Neural crest cell (in vitro differentiated cells): ENCODE measurements at places on chromosomes 4 and X. TPM values are rescaled to one million over a fixed set of nuclear protein-coding genes. Genes with fewer than 3 reads are reported as not detected.

Gene EVC
- 24.4 and 26.1 TPM in 2 replicates for total RNA-seq

- no peak for DNase-seq
- no peaks in the 10 kb centered on the region for H3K27me3 ChIP-seq
- no peak overlapping the region for H3K27ac ChIP-seq
- H3K4me1 ChIP-seq: peaks cover 30% of the 10 kb centered on the region
Observed at GRCh38 chr4:186651624-186652023, 72.0 kb downstream of the FAT1 start.

Gene MAGEC2
- not detected in 2 replicates for total RNA-seq

DNA sequence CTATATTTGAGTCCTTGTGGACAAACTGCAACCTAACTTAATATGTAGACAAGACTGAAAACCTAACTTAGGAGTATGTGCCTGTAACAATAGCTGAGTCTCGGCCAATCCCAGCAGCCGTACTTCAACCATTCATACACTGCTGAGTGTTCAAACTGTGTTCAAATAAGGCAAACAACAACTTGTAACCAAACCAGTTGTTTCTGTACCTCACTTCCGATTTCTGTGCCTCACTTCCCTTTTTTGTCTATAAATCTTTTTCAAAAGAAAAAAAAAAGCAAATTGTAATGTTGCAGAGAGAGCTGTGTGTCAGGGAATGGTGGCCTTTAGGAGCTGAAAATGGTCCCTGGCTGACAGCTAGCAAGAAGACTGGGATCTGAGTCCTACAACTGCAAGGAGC, 46.0 kb downstream of the GEMIN8 start:
- no peaks in the 10 kb centered on the region for H3K27me3 ChIP-seq
- H3K4me3 ChIP-seq: no peak overlapping the region
- H3K36me3 ChIP-seq: peaks cover 4% of the 10 kb centered on the region
- H3K27ac ChIP-seq: no peak overlapping the region

- H3K36me3 ChIP-seq: peaks cover 2% of the 10 kb centered on the region
- no peaks in the 10 kb centered on the region for H3K4me1 ChIP-seq
- no peak for DNase-seq
- no peak overlapping the region for H3K4me3 ChIP-seq
- no peak overlapping the region for H3K27ac ChIP-seq
Observed at GRCh38 chr4:78945651-78946179, 6.5 kb upstream of the PAQR3 start.

DNA sequence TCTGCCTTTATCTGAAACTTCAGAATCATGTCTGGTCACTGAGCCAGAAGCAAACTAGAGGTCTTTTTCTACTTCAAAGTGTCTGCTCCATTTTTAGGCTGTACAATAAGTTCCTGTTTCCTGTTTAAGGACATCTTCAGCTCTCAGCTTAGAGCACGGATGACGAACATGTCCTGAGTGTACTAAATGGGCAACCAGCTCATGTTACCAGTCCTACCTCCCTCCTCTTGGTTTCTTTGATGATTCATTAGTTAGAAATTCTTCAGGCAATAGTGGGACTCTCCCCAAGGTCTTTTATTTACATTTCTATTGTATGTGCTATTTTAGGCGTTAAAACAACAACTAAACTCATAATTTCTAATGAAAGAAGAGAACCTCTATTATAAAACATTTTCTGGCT, 58.0 kb downstream of the ENPEP start:
- H3K4me3 ChIP-seq: no peak overlapping the region
- no peak overlapping the region for H3K27ac ChIP-seq
- H3K27me3 ChIP-seq: no peaks in the 10 kb centered on the region
- peaks cover 6% of the 10 kb centered on the region for H3K36me3 ChIP-seq
- H3K4me1 ChIP-seq: peaks cover 16% of the 10 kb centered on the region

DNA sequence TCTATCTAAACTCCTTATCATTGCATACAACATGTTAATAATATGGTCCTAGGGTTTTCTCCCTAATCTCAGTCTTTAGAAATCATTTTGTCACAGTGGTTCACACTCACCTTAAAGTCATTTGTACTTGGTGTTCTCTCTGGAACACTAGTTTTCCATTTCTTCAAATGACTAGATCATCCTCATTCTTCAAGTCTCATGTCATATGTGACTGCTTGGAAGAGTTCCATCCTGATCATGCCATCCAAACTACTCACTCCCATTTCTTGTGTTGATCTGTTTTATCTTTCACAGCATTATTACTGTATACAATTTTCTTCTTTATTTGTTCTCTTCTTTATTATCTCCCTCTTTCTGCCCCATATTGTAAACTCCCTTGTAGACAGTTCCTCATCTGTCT, 66.5 kb downstream of the HTR2C start:
- no peak for DNase-seq
- H3K36me3 ChIP-seq: no peaks in the 10 kb centered on the region
- H3K27me3 ChIP-seq: peaks cover 6% of the 10 kb centered on the region
- no peak overlapping the region for H3K4me3 ChIP-seq
- no peak overlapping the region for H3K27ac ChIP-seq
